Fibroblast of lung (primary cell): ENCODE measurements at places on chromosomes 2 and 18. TPM values are rescaled to one million over a fixed set of nuclear protein-coding genes. Genes with fewer than 3 reads are reported as not detected.
A peak's percentile ranks its signal among the peaks of the same experiment; 100 is the strongest.

GRCh38 chr2:26811261-26811660 is 25.4 kb downstream of the CENPA start:
- no peak for DNase-seq

GRCh38 chr2:25590921-25591505 is 82.4 kb downstream of the DTNB start:
- no peak for DNase-seq

DNA sequence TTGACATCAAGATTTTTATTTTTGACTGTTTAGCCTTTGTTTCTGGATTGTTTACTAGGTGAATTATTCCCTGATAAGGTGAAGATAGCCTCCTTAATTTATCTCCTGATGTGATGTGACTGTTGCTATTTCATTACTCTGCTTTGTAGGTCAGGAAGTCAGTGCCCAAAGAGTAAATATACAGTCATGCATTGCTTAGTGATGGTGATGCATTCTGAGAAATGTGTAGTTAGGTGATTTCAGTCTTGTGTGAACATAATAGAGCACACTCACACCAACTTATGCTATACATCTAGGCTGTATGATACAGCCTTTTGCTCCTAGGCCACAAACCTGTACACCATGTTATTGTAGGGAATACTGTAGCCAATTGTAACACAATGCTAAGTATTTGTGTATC is 102.4 kb upstream of the THUMPD2 start:
- DNase-seq: no peak

DNA sequence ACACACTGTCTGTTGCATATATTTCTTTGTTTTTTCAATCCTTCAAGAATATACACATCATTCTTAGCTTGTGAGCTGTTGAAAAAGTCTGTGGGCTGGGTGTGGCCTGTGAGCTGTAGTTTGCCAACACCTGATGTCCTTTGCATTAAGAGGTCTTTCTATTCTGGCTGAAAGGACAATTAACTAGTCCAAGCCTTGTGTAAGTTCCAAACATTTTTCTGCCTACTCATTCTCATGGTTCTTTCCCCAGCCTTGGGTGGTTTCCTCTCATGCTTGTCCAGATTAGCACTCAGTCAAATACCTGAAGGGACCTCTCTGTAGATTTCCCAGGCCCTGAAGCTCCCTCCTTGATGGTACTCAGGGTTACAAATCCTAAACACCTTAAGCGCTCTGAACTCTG is 57.8 kb upstream of the NABP1 start:
- peak; percentile 88 for DNase-seq

RASGRP3 gene
- 0.26 and 0.50 TPM in 2 replicates for total RNA-seq

DNA sequence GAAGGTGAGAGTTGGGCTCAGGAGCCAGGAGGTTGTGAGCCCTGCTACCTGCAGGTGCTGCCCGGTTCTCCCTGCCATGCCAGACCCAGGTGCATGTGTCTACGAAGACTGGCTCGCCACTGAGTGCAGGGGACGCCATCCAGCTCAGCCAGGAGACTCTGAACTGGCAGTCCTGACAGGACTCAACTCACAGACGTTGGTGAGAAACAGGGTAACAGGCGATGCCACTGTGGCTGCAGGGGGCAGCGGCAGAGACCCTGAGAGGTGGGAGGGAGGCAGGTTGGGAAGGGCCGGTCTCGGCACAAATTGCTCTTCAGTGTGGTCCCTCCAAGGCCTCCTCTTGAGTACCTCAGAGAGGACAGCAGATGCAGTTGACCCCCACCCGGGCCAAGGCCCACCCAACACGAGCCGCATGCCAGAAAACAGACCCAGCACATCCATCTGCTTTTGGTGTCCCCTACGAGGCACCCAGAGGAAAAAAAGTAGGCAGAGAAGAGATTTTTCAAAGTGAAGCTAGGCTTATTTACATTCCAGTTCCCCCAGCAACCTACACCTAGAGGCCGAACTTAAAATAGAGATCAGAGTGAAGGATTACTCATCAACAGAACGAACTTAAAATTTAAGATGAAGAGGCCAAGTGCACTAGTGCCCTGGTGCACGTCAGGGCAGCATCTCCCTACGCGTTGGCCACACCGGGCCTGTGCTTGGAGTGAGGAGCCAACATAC is 184.8 kb downstream of the SEPTIN10 start:
- DNase-seq: no peak

DNA sequence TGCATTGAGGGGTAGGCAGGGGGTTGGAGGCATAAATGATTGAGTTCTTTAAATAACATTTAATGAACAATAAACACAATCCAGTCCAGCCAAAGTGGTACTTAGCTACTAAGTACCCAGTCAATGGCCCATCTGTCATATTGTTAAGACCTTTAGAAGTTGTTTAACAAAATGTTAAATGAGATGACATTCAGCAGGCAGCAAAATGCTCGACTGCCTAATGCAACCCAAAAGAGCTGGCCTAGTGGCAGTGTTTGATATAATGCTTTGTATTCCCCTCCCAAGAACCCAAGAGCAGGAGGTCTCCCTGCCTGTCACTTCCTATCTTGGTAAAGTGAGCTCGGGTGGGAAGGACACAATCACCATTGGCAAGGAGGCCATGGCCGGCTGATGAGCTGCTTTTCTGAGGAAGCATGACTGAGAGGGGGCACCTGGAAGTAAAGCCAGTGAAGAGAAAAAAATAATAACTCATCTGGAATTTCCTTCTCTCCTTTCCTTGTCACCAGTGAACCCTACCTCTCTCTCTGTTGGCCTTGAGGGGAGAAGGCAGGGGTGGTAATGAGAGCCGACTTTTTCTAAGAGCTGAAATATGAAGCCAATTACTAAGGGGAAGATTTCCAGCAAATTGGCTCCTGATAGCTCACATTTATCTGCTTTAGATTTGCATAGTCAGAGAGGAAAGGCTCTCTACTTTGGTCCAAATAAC is 140.6 kb downstream of the C1D start:
- DNase-seq: no peak

DNA sequence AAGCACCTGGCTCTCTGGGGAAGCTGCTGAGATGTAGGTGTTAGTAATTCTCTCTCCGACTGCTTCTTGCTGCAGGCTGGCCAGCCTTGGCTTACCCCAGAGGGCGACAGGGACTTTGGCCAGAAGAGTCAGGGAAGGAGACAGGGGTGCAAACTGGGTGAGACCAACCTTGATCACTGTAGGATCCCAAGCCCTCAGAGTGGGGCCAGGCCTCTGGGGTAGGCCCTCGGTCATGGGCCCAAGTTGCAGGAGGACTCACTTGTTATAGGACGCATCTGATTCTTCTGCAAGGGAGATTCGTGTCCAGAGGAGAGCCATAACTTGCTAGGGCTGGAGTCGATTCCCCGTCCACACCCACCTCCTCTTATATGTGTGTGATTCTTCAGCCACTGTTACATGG is 111.7 kb upstream of the SIX3 start:
- DNase-seq: no peak

GRCh38 chr2:12982149-12982584 is 265.4 kb downstream of the TRIB2 start:
- DNase-seq: peak; percentile 17

SLC9A2 gene
- not detected in 2 replicates for total RNA-seq

DNA sequence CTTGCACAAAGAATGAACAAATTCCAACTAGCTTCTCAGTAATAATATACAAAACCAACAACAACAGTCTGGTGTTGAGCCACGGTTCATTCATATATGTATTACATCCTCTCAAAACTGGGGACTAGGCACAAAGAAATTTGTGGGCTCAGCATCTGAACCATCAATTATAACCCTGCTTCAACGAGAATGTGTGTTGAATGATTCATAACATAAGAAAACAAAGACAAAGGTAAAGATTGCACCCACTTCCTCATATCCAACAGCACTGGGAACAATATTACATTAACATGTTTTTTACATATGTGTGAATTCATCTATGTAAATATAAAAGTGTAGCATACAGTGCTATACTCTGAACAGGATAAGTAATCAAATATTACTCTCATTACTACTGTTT is 144.8 kb downstream of the CDH2 start:
- peak; percentile 50 for DNase-seq

DNA sequence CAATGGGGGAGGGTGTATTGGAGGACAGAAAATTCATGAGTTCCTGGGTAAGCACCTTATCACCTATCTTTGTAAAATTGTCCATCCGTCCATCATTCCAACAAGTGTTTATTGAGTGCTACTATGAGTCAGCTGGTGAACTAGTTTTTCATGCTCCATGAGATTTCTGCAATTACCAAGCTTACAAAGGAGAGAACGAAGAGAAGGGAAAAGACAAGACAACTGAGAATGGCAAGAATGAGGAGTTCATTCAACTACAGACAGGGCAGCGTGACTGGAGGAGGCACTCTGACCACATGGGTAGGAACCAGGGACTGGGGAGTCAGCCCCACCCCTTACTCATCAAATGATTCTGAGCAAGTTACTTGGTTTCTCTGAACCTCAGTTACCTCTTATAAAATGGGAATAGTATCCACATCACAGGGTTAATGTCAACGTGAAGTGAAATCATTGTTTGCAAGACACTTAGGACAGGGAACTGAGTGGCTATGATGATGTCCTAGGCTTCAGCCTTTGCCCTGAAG is 18.6 kb upstream of the TXNDC2 start:
- no peak for DNase-seq

DNA sequence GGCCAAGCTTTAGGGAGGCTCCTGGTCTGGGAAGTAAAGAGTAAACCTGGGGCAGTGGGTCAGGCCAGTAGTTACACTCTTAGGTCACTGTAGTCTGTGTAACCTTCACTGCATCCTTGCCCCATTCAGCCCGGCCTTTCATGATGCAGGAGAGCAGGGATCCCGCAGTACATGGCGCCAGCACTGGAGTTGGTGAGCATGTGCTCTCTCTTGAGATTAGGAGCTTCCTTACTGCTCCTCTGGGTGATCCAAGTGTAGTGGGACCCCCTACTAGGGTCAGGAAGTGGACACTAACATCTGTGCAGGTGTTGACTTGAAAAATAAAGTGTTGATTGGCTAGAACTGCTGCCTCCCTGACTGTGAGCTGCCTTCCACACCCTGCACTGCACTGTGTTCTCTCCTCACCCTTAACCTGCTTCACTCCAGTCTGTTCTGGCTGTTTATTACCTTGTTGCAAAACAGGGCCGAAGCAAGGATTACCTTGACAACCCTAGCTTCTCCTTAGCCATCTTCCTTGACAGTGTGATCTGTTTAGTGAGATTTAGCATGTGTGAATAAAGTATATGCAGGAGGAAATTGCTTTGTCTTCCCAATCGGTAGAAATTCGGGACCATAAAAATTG is 5.2 kb downstream of the RETREG2 start:
- no peak for DNase-seq

DNA sequence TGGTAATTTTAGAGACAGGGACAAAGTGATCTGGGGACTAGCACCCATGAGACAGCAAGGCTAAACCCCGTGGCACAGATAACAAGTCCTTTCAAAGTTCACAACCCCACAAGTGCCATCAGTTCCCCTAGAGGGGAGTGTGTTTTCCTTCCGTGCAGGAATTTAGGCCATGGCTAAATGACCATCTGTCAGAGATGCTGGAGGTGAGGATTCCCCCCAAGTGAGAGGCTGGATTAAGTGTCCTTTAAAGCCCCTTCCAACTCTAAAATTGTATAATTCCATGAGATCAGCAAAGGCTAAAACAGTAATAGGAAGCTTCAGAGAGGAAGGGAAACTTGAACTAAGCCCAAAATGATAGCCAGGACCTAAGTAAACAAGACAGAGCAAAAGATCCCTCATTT is 8.7 kb downstream of the FEZ2 start:
- DNase-seq: no peak

DNA sequence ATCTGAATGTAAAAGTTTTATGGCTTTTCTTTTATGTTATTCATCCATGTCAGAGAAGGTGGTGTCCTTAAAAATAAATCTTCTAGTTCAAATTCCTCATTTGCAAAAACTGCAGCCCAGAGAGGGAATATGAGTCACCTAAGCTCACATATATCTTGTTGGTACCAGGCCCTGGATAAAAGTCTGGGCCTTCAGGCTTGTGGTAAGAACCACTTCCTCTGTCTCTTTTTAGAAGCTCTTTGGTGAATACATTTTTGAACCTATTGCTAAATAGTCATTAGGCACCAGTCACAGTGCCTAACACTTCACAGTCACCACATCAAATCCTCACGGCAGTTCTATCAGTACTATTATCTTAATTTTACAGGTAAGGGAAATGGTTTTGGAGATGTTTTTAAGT is 199.2 kb downstream of the KCNS3 start:
- peak; percentile 97 for DNase-seq

- DNase-seq: no peak
Observed at GRCh38 chr2:205747829-205748386, 65.6 kb downstream of the NRP2 start.

CNGA3 gene
- total RNA-seq: under 0.01 TPM in 2 replicates

GRCh38 chr18:73690222-73690621 is 457.4 kb downstream of the FBXO15 start:
- DNase-seq: no peak

GRCh38 chr2:213104092-213104902 is 47.1 kb downstream of the IKZF2 start:
- DNase-seq: peak; percentile 66

DNA sequence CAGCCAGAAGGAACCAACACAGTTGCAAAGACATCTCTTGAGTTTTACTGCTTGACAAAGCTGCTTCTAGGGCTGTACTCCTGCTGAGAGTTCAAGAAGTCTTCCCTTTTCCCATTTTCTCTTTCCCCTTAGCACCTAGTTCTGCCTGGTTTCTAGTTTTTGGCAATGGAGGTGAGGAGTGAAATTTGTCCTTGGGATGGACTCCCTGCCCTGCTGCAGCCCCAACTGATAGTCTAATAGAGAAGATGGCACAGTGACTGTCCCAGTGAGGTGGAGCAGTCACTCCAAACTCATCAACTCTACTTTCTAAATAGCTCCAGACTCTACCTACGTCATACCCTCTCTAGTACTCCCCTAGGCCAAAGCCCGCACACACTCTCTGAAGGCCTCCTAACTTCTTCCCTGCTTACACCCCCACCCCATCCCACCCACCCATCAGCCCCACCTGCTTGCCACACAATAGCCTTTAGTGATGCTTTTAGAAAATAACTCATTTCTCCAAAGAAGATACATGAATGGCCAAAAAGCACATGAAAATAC is 164.4 kb downstream of the DDX1 start:
- DNase-seq: no peak

DNA sequence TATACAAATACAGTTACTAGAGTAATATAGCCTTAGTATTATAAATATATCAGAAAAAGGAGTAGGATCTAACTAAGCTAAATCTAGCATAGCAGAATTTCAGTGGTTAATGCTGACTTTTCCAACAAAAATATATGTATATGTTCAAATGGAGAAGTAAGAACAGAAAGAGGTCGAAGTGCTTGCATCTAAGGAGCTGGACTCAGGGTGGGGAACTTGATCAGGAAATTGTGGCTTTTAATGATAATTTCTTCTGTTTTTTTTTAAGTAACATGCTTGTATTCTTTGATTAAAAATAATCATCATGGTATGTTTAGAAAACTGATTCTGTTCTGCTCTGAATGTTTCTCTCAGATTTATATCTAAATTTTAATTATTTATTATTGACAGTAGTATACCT is 327.1 kb downstream of the GALNT13 start:
- no peak for DNase-seq

DNA sequence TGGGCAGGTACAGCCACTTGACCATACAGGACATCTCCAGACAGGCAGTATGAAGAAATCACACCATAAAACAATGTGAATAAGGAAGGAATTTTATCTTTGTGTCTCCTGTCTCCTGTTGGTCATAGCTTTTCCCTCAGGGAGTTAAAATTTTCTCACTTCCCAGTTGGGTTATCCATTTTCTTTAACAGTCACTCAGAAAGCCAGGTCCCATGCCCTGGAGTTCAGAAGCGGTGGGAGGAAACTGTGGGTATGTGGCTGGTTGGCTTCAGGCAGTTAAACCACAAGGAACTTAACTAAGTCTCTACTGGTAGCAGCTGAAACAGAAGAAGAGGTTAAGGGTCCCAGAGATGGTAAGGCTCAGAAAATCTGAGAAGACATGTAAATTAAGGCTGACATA is 6.5 kb upstream of the SMAD2 start:
- no peak for DNase-seq
